ENCODE measurements at places on chromosomes 3 and 15.
A peak's percentile ranks its signal among the peaks of the same experiment; 100 is the strongest.

DNA sequence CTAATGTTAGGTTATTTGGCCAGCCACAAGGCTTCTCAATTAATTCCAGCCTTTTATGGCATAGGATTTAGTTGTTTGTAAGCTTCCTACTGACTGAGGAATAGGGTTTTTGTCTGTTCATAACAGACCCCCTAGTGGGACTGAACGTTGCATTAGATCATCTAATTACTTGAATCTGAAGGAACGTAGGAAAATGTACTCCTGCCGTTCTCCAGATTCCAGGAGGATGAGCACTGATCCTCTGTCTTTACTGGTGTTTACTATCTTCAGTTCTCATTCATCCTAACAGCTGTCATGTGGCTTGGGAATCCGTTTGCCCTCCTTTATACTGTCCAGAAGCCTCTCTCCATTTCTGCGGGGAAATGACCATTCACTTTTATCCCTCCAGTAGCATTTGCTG lies 52.7 kb downstream of the RAD54L2 start:
- no peak for DNase-seq

GRCh38 chr3:4394048-4394447 lies 73.0 kb downstream of the SUMF1 start:
- no peak for DNase-seq

GRCh38 chr3:192841428-192841827 lies 76.2 kb downstream of the MB21D2 start:
- DNase-seq: no peak

DNA sequence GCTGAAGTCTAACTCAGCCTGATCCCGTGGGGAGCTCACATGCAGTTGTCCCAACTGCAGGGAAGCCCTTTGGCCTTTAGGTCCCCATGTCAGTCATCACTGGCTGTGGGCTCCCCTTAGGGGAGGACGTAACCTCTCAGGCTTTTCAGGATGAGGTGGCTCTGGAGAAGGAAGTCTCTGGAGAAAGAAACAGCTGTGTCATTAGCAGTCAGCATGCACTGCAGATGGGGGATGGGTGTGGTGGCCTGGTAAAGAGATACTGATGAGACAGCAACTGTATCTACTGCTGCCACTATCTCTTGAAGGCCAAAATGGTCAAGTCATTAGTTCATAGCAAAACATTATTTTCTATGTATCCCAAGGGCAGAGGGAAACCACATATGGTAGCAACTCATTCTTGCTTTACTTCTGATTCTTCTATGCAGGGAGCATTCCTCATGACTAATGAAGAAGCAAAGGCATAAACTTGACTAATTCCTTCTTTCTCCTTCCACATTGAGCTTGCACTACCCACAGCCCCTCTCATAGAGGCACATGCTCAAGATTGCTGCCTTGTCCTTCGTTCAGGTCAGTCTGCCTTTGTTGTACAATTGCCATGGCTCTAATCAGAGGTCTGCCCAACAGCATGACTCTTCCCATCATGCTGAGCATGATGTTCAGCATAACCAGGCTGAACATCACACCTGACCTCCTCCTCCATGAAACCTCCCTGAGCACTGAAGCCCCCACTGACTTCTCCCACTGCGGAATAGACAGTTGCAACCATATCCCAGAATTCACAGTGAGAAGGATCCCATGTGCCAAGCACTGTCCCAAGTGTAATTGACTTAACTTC lies 47.8 kb upstream of the TMEM158 start:
- DNase-seq: no peak

DNA sequence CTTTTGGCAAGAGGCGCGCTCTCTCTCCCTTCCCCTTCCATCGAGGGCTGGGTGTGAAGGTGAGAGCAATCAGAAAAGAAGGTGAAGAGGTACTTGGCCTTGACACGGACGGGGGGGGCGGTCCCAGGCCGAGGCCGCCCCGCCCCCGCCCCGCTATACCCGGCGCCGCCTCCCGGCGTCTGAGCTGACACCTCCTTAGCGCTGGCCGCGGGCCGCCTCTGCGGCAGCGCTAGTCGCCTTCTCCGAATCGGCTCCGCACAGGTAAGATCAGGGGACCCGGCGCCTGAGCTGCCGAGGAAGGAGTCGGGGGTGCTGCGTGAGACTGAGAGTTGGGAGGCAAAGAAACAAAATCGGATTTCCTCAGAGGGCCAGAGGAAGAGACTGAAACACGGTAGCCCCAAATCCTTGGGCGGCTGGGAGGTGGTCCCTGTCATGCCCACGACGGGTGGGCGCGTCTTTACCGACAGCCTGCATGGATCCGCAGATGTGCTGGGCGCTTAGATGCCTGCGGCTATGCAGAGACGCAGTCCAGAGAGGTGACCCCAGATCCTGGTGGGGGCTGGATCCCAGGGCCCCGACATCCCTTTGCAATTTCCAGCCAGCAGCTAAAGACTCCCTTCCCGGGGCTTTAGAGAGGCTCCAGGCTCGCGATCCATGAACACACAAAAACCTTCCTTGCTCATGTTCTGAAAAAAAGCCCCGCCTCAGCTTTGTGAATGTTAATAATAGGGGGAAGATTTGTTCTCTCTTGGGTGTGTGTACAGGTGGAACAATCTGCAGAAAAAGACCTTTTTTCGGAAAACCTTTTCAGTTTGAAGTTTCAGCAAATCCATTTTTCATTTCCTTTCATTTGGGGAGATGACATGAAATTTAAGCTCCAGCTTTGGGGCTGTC lies at the start of gene ENTPD3:
Gene ENTPD3, plus strand, starts transcription at position 184 of the 894 bp plus-strand sequence. CDS start 874 bp downstream, outside the sequence.
- DNase-seq: peak; percentile 75

- DNase-seq: no peak
Observed at GRCh38 chr3:12707449-12707848, 43.5 kb upstream of the RAF1 start.

GRCh38 chr15:88956906-88957305 lies 43.7 kb upstream of the MFGE8 start:
- DNase-seq: no peak

DNA sequence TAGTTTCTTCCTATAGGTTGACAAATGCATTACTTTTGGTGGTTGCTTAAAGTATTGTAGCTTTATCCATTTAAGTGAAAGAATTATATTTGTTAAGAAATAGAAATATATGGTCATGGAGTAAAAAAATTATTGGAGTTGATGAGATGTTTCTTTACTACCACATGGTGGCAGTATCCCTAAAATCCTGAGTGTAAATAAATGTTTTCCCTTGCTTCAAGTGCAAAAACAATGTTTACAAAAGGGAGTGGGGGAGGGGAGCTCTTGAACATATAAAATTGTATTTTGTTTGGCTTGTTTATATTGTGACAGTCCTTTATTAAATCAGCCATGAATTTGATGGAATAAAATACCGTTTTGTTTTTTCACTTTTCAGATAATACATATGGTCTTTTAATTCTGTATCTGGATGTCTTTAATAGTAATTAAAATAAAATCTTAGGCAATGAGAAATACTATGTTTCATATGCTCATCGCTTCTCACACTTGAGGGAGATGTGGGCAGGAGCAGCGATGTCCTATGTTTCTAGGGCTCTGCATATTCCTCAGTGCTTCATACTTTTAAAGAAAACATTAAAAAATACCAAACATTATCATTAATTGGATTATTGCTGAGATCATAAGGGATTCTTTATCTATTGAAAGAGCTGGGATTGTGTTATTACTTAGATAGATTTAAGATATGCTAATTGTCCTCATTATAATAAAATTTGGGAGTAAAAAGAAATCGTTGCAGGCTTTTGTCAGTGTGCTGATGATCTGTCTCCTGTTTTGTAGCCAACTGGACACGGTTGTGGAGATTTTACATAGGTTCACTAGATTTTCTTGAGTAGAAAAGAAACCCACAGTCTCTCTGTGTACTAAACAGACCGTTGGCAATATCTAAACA lies 349.7 kb downstream of the TUSC7 start:
- DNase-seq: no peak

- no peak for DNase-seq
Observed at GRCh38 chr15:93179700-93180102, 90.7 kb upstream of the RGMA start.

DNA sequence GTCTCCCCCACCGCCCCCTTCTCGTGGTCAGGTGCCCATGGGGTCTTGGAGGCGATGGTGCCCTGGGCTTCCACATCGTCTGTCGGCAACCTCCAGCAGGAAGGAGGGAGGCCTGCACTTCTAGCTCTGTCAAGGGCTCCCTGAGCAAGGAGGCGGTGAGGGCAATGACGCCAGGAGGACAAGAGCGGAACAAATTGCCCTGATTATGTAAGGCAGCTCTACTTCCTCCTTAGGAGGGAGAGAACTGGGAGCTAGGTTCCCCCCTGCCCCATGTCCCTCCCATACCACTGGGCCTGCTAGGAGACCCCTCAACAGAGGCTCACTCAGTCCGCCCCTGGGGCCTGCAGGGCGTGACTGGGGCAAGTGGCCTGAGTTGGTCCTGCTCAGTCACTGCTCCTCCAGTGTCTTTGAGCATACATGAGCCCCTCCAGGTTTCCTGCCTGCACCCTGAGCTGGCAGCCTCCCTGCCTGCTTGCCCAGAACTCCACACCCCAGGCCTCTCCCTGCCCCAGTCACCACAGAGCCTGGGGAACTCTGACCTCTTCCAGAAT lies 56.1 kb downstream of the CACNA2D2 start:
- no peak for DNase-seq

DNA sequence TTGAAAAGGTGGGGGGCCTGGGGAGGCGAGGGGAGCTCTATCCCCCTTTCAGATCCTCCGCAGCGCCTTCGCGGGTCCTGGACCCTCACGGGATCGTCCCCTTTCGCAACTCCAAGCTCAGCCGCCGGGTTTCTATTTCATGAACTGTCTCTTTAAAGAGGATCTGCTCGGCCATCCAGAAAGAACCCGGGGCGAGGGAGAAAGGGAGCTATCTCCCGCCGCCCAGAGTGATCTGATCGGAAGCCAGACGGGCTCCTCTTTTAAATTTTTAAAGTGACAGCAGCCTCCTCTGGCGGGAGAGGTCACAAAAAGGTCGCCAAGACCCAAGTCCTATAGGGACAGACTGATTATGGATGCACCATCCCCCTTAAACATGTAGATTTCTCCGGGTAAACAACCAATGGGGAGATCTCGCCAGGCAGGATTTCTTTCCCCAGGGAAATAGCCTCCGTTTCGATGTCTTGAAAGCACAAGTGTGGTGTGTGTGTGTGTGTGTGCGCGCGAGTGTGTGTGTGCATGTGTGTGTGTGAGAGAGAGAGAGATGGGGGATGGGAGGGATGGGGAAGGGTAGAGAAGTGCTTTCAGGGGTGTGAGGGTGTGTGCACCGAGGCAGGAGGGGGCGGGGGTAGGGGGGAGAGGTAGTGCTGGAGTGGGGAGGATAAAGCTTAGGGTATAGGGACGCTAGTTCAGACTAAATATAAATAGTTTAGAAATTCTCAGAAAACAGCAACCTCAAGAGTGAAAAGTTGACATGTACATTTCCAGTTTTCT lies 516.1 kb downstream of the MECOM start:
- DNase-seq: peak; percentile 74

GRCh38 chr3:36493051-36493450 lies 112.7 kb downstream of the STAC start:
- DNase-seq: no peak

DNA sequence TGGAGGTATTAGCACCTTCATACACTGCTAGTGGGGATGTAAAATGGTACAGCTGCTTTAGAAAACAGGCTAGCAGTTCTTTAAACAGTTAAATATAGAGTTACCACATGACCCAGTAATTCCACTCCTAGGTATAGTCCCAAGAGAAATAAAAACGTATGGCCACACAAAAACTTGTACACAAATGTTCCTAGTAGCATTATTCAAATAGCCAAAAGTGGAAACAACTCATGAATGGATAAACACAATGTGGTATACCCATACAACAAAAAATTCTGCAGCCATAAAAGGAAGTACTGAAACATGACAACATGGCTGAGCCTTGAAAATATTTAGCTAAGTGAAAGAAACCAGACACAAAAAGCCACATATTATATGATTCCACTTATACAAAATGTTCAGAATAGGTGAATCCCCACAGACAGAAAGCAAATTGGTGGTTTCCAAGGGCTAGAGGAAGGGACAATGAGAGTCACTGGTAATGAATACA lies 40.8 kb upstream of the KLF13 start:
- no peak for DNase-seq

GRCh38 chr3:31486865-31487533 lies 45.7 kb upstream of the STT3B start:
- DNase-seq: no peak

DNA sequence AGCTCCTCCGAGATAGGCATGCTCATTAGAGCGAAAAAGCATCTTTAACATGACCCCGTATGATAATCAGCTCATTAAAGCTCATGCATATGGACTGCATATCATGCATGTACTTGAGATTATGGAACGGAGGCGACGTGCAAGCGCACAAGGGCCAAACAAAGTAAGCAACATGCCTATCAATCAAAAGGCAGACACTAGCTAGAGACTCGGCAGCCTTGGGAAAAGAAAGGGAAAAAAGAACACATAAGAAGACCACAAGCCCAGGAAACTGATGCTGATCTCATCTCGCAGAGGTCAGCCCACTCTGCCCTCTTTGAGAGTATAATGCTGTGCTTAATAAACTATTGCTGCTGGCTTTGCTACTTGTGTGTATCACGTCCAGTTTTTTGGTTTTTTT lies 2.6 kb upstream of the ACOX2 start:
- DNase-seq: no peak

DNA sequence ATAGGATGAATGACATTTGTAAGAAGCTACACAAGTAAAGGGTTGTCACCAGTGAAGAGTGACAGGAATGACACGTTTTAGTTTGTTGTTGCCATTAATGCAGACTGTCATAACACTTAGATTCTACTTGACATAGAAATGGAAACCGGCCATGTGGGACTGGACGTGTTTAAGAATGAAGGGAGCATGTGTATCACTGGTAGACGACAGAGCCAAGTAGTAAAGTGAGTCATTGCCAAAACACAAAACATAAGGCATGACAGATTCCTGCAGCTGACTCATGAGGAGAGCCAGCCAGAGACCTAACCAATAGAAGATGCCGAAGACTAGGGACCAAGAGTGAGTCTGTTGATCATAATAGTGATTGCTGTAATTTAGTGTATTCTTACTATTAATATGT lies 106.2 kb upstream of the PLAAT1 start:
- no peak for DNase-seq

DNA sequence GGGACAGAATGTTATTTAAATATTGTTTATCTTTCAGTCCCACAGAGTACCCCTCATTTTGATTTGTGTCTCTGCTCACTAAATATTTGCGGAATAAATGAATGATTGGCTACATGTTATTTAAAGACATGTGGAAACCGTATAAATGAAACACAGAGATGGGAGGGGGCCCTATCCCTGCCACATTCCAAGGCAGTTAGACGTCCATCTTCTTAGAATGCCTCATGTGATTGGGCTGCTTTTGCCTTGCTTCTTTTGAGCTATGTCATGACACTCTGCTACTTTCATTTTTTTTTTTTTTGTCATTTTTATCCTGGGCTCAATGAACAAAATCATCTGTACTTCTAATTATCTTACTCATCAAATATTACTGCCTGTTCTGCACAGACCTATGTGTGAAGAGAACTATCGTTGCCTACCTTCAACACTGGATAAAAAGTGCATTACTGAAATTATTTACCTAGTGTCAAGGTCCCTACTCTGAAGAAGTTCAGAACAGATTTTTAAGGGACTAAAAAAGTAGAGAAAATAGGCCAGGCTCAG lies 83.9 kb upstream of the FAM98B start:
- DNase-seq: no peak

All from spleen (tissue), 13 donors.